ENCODE measurements at places on chromosomes 13 and 19.

DNA sequence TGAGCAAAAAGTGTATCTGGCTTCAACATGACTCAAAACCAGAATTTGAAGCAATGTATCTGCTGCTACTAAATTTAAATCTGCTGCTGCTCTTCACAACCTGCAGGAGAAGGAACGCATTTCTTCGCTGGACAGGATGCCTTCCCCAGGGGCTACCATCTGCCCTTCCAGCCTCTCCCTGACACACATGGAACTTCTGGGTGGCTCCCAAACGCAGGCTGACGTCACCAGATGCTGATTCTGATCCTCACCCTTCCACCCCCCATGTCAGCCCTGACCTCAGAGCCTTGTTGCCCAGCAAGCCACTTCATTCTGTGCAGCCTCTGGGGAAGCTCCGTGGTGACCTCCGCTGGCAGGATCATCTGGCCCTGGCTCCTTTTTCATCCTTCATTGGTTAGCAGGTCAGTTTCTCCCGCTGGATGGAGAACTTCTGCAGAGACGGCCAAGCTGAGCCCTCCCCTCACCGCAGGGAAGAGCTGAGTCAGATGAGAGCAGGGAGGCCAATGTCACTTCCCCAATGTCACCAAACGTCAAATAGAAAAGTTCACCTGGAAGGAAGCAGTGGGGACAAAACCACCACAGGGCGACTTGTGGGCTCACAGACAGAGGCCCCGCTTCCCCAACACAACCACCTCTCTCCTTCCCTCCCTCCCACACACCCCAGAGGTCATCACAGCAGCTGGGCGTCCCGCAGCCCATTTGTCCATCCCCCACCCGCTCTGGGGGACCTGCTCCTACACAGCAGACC, 14.0 kb upstream of the RAB20 start:
- DNase-seq = no peak

DNA sequence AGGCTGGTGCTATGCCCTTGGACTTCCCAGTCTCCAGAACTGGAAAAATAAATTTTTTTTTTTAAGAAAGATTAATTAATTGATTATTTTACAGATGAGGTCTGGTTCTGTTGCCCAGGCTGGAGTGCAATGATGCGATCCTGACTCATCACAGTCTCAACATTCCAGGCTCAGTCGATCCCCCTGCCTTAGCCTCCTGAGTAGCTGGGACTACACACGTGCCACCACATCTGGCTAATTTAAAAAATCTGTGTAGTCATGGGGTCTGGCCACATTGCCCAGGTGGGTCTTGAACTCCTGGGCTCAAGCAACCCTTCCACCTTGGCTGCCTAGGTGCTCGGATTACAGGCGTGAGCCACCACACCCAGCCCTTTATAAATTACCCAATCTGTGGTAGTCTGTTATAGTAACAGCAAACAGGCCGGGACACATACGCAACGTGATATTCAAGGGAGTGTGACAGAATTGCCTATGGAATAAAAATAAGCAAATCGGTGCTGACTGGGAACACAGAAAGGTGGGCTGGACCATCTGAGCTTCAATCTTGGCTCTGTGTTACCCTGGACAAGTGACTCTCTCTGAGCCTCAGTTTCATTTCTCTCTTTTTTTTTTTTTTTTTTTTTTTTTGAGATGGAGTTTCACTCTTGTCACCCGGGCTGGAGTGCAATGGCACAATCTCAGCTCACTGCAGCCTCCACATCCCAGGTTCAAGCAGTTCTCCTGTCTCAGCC, 42.8 kb downstream of the PIN1 start:
- no peak for DNase-seq

GRCh38 chr19:55116859-55117662, at the start of gene PPP1R12C:
Gene PPP1R12C (minus strand): TSS chr19:55117637. CDS start chr19:55117543, 94 bp downstream.
- DNase-seq = no peak

- DNase-seq = no peak
Observed at GRCh38 chr13:40272776-40273139, 393.7 kb downstream of the FOXO1 start.

DNA sequence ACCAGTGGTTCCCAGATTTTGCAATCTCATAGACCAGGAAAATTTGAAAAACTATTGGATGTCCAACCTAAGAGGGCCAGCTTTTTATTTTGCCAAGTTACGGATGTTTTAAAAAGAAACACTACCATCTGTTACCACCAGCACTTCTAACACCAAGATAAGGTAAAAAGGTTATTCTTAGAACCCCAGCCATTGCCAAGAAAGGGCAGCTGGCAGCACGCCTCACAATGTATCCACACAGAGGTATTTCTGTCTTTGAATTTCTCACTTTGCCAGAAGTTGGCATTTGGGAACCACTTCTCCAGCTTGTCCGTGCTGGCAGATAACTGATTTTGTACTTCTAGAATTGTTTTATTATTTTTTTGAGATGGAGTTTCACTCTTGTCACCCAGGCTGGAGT, 28.7 kb downstream of the CAPN12 start:
- no peak for DNase-seq

- DNase-seq = no peak
Observed at GRCh38 chr19:55464662-55465054, at the start of gene C19orf85. Gene C19orf85 (minus strand): TSS chr19:55464751. CDS start chr19:55464554, 197 bp downstream.

DNA sequence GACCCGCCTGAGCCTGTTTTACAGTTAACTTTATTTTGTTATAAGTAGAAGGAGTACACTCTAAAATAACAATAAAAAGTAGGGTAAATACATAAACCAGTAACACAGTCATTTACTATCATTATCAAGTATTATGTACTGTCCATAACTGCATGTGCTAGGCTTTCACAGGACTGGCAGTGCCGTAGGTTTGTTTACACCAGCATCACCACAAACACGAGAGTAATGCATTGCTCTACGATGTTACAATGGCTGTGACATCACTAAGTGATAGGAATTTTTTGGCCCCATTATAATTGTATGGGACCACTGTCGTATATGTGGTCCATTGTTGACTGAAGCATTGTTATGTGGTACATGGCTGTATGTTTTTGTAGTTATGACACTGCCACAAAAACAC, 41.3 kb upstream of the SLC7A9 start:
- DNase-seq = no peak

- no peak for DNase-seq
Observed at GRCh38 chr19:17075864-17076542, 426 bp downstream of the MYO9B start.

GRCh38 chr19:43760941-43761340, 6.2 kb upstream of the SMG9 start:
- DNase-seq = no peak

- DNase-seq = no peak
Observed at GRCh38 chr19:31668921-31669320, 319.7 kb upstream of the TSHZ3 start.

GRCh38 chr13:109384491-109385241, 401.7 kb downstream of the IRS2 start:
- DNase-seq = no peak

DNA sequence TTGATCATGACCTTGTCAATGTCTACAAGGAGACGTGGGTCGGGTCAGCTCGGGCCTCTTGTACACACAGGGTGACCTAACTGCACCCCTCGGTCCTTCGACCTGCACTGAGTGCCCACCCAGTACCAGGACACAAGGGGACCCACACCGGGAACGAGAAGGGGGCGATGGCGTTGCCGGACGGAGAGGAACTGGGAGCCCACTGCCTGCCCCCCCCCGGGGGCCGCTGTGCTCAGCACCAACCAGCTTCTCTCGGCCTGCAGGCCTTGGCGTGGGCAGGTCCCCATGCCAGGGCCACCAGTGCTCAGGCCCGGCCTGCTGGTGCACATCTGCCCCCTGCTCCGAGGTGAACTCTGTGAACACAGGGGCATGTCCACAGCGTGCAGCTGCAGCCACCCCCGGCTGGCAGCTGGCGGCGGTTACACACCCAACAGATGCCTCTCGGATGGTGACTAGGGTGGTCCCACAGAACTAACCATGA, 14.1 kb downstream of the CFD start:
- DNase-seq = no peak

GRCh38 chr19:46066471-46066870, 25.7 kb upstream of the IGFL4 start:
- DNase-seq = no peak

- no peak for DNase-seq
Observed at GRCh38 chr13:112962911-112963625, 5.9 kb upstream of the MCF2L start.

DNA sequence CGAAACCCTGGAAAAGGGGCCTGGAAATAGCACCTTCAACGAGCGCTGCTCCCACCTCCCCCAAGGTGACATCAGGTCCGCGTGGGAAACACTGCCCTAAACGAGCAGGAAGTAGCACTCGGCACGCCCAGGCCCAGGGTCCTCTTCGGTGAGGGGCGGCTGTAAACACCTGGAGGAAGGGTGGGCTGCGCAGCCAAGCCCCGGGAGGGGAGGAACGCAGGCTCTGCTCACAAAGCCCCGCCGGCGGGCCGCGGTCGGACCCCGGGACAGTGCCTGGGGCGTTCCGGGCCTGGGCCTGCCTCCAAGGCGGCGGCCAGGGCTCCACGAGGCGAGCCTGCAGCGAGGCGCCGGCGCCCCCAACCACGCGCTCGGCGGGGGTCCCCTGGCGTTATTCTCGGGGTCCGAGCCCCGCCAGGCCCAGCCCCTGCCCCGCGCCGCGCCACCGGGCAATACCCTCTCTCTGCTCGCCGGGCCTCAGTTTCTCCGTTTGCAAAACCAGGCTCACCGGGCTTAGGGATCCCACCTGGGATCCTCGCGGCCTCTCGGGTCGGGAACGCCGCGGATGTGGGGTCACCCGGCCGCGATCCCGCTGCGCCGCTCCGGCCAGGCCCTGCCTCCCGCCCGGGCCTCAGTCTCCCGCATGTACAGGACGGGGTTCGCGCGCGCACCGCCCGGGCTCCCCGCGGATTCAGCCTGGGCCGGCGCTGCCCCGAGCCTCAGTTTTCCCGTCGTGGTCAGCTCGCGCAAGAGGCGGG, 630 bp downstream of the RNF126 start:
- DNase-seq = no peak

GRCh38 chr13:66069570-66069969, 1160.6 kb downstream of the PCDH9 start:
- DNase-seq = no peak

- no peak for DNase-seq
Observed at GRCh38 chr13:69737129-69737935, 370.3 kb upstream of the ATXN8OS start.

DNA sequence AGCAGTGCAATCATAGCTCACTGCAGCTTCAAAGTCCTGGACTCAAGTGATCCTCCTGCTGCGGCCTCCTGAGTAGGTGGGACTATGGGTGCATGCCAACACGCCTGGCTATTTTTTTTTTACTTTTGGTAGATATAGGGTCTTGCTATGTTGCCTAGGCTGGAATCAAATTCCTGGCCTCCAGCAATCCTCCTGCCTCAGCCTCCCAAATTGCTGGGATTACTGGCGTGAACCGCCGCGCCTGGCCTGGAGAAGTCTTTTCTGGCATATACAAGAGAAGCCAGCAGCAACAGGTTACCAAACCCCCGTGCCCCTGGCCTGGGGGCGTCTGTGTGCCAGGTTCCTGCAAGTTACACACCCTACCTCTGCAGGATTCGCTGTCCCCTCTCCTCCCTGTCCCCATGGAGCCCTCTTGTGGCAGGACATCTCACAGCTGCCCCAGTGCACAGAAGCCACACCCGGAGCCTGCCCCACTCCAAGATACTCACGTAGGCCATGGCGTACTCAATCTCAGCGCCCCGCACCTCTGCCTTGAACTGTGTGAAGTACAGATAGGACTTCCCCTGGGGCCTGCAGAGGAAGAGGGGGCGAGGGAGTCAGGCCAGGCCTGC, 9.9 kb downstream of the MYDGF start:
- DNase-seq = no peak

GRCh38 chr13:26473571-26474230, 83.8 kb upstream of the WASF3 start:
- DNase-seq = no peak

DNA sequence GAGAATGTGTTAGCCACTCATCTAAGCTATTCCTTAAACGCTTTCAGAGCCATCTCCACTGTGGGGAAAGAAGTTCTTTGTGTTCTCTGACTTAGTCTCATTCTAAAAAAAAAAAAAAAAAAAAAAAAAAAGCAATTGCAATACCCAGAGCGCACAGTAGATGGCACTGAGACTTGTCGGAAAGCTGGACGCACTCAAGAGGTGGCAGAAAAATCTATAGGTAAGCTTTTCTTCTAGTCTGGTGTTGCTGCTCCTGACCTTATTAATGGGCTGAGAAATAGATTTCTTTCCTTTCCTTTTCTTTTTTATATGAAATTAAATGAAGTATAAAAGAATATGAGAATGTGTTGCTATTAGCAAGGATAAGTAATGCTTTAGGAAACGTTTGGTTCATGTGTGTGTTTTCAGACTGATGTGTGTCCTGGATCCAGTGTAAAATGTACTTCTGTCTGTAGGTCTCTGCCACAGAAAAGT, 4.7 kb upstream of the GJB2 start:
- no peak for DNase-seq

GRCh38 chr13:100566543-100566942, 22.0 kb downstream of the GGACT start:
- DNase-seq = no peak

DNA sequence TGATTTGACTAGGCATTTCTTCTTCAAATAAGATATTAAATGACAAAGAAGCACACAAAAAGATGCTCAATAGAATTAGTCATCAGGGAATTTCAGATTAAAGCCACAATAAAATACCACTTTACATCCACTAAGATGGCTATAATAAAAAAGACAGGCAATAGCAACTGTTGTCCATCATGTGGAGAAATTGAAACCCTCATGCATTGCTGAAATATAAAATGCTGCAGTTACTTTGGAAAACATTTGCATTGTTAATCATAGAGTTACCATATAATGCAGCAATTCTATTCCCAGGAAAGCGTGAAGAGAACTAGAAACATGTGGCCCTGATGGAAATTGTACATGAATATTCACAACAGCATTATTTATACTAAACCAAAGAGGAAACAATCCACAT, 605.5 kb upstream of the SLITRK1 start:
- no peak for DNase-seq

DNA sequence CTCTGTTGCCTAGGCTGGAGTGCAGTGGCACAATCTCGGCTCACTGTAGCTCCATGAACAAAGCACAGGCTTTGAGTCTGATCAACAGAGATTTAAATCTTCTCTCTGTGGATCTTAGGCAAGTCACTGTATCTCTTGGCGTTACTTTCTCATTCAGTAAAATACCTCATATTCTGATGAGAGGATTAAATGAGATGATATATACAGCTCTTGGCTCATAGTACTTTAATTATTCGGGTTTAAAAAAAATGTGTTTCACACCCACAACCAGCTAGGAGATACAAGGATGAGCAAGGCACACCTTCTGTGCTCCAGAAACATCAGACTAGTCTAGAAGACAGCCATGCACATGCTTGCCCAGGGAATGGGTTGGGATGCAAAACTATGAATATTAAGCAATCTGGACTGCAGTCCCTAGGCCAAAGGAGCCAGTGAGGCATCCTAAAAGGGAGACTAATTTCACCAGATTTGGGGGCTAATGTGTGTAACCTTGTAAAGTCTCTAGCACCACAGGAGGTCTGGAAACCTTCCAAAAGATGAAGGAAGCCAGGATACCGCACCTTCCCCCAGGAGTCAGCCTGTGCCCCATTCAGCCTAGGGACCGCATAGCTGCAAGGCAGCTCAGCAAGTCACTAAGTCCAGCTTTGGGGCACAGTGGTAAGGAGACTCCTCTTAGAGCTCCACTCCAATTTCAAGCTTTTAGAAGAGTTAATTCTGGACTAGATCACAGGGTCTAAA, 2.5 kb downstream of the VPS36 start:
- no peak for DNase-seq
